ENCODE measurements at places on chromosomes 1 and 21. TPM values are rescaled to one million over a fixed set of nuclear protein-coding genes. Genes with fewer than 3 reads are reported as not detected.

DNA sequence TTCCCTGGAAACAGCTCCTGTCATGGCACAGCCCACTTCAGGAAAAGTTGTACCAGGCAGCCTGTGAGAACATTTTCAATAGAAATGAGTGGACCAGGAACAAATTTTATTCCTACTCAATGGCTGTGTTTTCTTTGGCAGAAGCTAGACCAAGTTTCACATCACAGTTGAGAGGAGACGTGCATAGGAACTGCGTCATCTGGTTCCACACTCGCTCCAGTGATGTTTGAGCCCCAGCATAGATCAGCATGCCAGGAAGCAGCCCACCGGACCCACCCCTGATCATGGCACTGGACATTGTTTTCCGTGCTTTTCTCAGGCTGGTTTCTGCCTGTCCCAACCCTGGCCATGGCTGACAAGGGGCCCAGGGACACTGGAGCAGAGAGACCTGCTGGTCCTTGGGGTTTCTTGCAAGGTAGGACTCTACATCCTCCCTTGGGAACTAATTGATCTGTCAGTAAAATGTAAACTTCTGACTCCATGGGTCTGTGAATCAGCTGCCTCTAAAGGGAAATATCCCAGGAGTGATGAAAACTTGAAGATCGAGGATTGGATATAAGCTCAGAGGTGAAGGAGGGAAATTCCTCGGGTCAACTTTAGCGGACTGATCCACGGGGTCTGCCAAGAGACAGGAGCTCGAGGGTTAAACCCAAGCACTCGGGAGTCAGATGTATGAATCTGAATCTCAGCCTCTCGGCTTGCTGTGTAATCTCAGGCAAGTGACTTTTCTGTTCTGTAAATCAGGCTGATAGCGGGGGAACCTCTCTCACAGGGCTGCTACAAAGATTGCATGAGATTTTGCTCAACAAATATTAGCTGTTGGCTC is 35.7 kb downstream of the NEK2 start:
- no peak for DNase-seq

DNA sequence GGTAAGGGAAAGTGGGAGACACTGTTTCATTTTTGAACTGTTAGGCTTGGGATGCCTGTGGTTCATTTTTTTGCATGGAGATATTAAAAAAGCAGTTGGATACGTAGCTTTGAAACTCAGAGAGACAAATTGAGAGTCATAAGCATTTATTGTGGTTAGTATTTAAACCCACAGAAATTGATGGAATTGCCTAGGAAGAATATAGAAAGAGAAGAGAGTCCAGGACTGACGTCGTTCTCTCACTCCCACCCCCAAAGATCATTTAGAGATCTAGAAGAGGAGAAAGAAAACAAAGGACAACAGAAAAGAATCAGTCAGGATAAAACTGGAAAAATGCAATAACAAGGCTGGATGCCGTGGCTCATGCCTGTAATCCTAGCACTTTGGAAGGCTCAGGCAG is 73.2 kb upstream of the BMP8A start:
- no peak for DNase-seq

GRCh38 chr1:161779393-161779792 is 13.3 kb downstream of the ATF6 start:
- DNase-seq, result no peak

DNA sequence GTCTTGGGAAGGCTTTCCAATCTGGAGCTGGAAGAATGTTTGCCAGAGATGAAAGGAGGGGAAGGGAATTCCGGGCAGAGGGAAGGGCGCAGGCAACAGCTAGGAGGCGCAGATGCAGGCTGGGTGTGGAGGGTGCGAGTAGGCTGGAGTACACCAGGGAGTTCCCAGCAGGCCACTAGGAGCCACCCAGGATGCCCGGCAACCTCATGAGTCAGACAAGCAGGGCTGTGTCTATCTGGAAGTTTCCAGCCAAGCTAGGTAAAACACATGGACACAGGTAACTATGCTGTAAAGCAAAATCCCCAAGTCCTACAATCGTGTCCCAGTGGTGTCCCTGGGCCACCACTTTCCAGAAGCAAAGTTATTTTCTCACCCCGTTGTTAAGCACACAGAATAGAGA is 990 bp upstream of the NBL1 start:
- DNase-seq, result peak; percentile 63

- no peak for DNase-seq
Measured at GRCh38 chr1:174713796-174714195, 266.0 kb downstream of the GPR52 start.

DNA sequence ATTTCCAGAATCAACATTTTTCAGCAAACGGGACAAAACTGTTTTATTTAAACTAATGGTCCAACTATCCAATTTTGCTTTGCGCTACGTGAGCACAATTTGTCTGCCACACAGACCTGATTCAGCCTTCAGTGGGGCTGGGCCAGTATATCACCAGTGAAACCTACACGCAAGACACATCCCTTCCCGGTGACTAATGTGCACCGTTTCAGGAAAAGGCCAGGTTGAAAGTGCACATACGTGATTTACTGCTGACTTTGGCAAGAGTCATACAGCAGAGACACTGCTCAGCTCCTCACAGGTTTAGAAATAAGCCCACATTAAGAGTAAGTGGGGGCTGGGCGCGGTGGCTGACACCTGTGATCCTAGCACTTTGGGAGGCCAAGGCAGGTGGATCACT is 5.1 kb upstream of the TMEM51 start:
- DNase-seq, result no peak

- peak; percentile 31 for DNase-seq
Measured at GRCh38 chr1:207925210-207925609, 14.3 kb upstream of the CD34 start.

OPRD1 gene
- polyA plus RNA-seq, result 0.03 TPM

HHAT gene
- polyA plus RNA-seq, result 0.93 TPM

Data from stomach (tissue), 19 donors.